ENCODE measurements at places on chromosomes 1 and 21. TPM values are rescaled to one million over a fixed set of nuclear protein-coding genes. Genes with fewer than 3 reads are reported as not detected.

DNA sequence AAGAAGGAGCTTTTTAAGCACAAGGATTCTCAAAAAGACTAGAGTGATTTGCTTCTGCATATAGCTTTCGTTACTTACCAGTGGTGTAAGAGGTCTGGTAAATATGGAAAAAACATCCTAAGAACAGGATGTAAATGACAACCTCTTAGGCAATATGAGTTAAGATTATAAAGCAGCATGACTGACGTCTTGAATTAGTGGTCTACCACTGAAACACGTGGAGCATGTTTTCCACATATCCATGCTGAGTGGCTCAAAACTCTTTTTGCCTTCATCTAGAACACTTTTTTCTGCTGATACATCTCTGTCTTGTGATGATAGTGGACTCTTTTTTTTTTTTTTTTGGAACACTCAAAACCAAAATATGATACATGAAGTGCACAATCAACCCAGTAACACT, 44.6 kb downstream of the RCAN1 start:
- no peak for DNase-seq

DNA sequence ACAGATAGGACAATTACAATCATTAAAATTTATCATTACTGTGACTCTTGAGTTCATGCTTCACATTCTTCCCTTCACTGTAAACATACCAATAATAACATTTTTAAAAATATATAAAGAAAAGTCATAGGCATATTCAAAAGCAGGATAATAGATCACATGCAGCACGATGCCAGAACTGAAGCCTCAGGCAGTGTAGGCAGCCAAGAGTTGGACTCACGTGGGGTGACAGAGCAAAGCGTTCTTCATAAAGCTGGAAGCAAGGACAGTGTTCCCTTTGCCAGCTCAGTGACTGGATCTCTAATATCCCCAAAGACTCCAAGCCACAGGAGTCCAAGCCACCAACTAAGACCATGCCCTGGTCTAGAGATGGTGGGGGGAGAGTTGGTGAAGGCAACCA, 77.7 kb downstream of the ODF2L start:
- DNase-seq, result no peak

DNA sequence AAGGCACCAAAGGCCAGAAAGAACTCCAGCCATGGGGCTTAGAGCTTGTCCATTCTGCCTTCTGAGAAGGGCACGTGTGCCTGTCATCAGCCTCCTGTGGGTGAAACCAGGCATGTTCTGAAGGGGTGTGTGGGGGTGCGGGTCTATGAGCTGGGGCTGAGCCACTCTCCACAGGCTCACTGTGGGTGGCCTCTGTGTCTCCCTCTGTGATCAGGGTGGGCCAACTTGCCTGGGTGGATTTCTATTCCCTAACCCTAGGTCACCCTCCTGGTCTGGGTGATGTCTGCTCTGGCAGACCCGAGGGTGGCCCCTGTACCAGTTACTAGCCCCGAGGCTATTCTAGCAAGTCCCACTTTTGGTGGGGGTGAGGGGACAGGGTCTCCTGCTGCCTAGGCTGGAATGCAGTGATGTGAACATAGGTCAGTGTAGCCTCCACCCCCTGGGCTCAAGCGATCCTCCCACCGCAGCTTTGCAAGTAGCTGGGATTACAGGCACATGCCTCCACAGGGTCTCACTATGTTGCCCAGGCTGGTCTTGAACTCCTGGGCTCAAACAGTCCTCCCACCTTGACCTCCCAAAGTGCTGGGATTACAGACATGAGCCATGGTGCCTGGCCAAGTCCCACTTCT, 94.4 kb downstream of the TRIM11 start:
- no peak for DNase-seq

The DVL1 gene
- 48.2 TPM for total RNA-seq

GRCh38 chr1:44447051-44447810, 42.2 kb downstream of the RNF220 start:
- DNase-seq, result no peak

- DNase-seq, result no peak
Observed at GRCh38 chr1:111538343-111539025, 35.1 kb upstream of the ADORA3 start.

The ERICH3 gene
- 0.46 TPM for total RNA-seq

DNA sequence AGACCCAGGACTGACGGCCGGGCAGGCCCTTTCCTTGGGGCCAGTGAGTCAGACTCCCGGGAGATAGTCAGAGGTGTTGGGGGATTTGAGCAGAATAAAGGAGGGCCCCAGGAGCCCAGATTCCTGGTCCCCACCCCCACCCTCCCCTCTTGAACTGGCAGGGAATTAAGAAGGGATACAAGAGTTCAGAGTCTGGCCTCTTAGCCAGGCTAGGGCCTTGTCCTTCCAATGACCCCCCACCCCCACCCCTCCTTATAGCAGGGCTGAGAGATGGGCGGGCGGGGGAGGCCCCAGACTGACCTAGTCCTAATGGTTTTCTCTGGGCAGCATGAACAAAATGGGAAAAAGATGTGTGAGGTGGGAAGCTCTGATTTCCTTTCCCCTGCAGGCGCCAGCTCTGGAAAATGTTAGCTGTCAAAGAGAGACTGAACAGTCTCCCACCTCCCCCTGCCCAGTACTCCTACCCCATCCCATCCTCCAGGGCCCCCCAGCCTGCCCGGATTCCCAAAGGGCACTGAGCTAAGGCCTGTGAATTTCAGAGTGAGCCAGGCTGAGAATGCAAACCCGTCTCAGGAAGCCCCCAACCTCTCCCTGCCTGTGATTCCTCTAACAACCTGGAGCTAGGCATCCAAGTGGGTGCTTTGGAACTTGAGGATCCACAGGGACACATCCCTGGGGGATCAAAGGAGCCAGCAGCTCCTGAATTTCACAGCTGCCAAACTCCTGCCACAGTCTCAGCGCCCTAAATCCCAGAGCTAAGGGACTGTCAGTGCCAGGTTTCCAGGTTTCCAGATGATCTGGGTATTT, 5.8 kb upstream of the CRABP2 start:
- DNase-seq, result no peak

- no peak for DNase-seq
Observed at GRCh38 chr1:1157033-1157365, 16.7 kb upstream of the TTLL10 start.

GRCh38 chr1:9916452-9916851, 6.4 kb upstream of the CTNNBIP1 start:
- no peak for DNase-seq

DNA sequence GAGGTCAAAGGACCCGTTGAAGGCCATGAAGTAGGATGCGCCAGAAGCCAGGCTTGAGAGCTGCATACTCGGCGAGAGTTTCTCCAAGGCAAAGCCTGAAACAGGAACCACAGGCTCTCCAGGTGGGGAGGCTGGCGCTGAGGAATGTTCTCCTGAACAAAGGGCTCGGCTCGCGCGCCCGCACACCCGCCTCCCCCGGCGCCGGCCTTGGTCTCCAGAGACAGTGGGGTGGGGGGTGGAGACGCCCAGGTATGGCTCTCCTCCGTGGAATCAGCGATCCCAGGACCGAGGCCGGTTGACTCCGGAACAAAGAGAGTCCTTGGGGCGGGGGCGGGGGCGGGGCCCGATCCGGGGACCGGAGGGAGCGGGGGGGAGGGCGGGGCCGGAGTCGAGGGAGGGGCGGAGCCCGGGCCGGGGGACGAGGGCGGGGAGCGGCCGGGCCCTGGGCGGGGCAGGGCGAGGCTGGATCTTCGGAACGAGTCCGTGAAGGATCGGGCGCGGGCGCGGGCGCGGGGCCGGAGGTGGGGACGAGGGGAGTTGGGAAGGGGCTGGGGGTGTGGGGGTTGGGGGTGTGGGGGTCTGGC, 85.0 kb downstream of the NKAIN1 start:
- peak; percentile 74 for DNase-seq
